ENCODE measurements at places on chromosomes 3 and 15. TPM values are rescaled to one million over a fixed set of nuclear protein-coding genes. Genes with fewer than 3 reads are reported as not detected.

EOMES gene
- 0.46 TPM for total RNA-seq

OR5K2 gene
- total RNA-seq: not detected

ZNF774 gene
- 1.0 TPM for total RNA-seq

RYK gene
- 27.1 TPM for total RNA-seq

REC114 gene
- not detected for total RNA-seq

STAC gene
- total RNA-seq: 1.9 TPM

PPP1R14D gene
- not detected for total RNA-seq

COL6A5 gene
- total RNA-seq: not detected

FSIP1 gene
- 1.4 TPM for total RNA-seq

CCDC191 gene
- 1.5 TPM for total RNA-seq
